ENCODE measurements at places on chromosomes 16 and 17. TPM values are rescaled to one million over a fixed set of nuclear protein-coding genes. Genes with fewer than 3 reads are reported as not detected.

CCL8 gene
- total RNA-seq, result not detected

PLEKHM1 gene
- 26.9 TPM for total RNA-seq

CNTD1 gene
- 0.30 TPM for total RNA-seq

CLEC18A gene
- 0.35 TPM for total RNA-seq

UBE2Z gene
- 37.4 TPM for total RNA-seq

POLDIP2 gene
- 160 TPM for total RNA-seq

KRTAP9-4 gene
- not detected for total RNA-seq

E2F4 gene
- total RNA-seq, result 36.9 TPM

TBC1D3L gene
- 6.7 TPM for total RNA-seq

ARL16 gene
- 11.9 TPM for total RNA-seq

ITGB4 gene
- total RNA-seq, result 7.5 TPM

RNU2-1 gene
- total RNA-seq, result 5,263 TPM

TNFRSF17 gene
- total RNA-seq, result not detected
